Cortex of kidney (tissue), 1 donor: ENCODE measurements at places on chromosomes 7 and 10.

- DNase-seq: no peak
Observed at GRCh38 chr10:47159361-47160260, 140.4 kb upstream of the GDF10 start.

GRCh38 chr7:98329100-98329790, 47.8 kb downstream of the BRI3 start:
- DNase-seq: no peak

DNA sequence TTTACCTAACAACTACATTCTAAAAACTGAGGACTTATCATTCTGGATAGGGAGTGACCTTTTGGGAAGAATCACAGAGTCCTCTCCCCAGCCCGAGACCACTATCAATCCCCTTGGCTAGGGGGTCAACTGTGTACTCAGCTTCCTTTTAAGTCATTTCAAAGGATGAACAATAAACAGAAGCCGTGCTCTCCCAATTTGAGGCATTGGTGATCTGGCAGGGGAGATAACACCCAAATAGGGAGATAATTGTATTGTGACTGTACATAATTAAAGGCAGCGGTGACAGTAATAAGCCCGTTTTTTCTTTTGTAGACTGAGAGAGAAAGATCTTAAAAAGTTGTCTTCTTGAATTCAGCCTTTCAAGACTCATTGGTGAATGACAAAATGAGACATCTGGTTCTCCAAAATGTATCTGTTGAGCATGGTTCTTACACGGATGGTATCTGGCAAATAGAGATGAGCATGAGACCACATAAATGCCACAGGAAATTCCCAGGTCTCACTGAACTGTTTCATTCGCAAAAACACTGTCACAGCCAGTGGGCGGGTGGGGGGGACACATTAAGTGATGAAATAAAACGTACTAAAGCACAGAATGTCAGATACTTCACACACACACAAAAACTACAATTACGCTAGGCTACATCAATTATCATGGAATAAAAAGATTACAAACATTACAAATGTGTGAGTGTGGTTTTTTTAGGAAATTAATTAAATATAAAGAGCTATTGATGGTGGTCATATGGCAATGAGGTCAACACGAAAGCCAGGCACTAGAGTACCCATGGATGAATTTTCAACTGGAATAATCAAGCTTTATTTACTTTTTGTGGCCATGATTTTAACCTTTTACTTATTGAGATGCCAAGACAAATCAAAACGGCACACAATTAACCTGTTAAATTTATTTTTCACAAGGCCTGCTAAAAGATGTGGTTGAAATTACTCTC, 108.4 kb downstream of the HIPK2 start:
- DNase-seq: no peak

DNA sequence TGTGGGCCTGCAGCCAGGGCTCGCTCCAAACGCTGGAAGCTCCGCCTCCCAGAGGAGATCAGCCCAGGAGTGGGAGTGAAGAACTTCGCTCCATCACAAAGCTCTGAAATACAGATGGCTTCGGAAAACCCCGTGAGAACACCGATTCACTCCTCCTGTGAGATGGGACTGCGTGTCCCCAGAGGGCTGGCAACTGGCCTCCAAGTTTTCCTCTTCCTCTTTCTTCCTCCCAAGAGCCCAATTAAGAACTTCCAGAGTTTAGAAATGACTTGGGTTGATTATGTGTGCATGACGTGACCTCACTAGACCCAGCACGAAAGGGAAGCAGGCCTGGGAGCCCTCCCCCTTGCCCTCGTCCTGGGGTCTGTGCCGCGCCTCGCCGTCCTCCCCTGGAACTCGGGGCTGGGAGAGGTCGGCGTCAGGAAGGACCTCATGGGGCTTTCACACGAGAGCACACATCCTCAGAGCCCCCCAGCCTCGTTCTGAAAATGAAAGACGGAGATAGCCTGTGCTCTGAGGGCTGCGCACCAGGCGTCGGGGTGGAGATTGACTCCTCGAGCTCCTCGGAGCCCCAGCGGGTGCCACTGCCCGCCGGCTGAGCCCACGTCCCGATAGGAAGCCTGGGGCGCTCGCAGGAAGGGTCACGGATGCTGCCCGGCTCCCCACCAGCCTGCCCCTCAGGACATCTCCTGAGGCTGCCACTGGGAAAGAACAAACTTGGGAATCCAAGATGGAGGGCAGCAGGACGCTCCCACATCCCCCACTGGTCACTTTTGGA, 37.8 kb downstream of the PTPRN2 start:
- no peak for DNase-seq

- no peak for DNase-seq
Observed at GRCh38 chr10:69222157-69223027, 2.3 kb downstream of the HKDC1 start.
